Glomerular endothelial cell (primary cell): ENCODE measurements at places on chromosomes 13 and 19. TPM values are rescaled to one million over a fixed set of nuclear protein-coding genes. Genes with fewer than 3 reads are reported as not detected.

DNA sequence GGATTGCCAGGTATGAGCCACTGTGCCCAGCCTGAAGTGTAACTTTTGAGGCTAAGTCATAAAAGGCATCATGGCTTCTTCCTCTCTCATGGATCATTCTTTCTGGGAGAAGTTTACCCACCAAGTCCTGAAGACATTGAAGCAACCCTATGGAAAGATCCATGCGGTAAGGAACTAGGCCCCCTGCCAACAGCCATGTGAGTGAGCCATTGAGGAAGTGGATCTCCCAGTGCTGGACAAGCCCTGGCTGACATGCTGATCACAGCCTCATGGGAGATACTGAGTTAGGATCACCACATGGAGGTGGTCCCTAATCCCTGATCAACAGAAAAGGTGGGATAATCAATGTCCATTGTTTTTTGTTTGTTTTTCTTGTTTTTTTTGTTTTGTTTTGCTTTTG is 3.3 kb upstream of the NUDT19 start:
- no peak for DNase-seq

DNA sequence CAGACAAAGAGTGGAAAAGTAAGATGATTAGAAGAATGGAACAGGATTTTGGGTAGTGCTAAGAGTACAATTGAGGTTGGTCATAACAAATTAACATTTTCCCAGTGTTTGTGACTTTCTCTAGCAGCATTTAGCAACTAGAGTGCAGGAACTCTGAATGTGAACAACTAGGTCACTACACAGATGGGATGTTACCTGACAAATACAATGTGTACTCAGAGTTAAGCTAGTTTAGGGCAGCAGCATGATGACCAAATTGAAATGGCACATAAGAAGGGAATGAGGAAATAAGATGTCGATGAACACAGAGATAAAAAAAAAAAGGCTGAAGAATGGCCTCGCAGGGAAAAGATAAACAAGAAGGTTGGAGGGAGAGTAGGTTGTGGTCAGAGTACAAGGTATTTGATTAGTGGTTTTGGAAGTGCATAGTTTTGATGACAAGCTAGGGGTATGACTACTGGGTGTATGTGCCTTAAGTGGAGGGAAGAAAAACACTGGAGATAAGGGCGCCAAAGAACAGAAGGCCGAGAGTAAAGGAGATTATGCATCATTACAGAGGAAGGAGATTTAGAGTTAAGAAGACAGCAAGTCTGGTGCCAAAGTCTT is 381.1 kb downstream of the FGF14 start:
- DNase-seq, result no peak

DNA sequence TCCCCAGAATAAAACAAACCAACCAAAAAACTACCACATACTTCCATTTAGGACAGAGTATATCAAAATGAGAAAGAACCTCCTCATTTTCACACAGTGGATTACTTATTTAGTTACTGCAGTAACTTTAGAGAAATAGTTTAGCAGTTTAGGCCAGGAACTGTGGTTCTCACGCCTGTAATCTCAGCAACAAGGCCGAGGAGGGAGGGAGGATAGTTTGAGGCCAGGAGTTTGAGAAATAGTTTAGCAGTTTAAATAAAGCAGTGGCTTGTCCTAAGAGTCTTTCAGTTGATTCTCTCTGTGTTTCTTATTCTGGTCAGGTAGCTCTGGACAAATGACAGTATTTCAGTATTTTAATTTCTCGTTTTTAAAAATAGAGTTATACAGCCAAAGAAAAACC is 9.4 kb downstream of the HMGB1 start:
- no peak for DNase-seq

- no peak for DNase-seq
Measured at GRCh38 chr13:79802389-79803085, 321.6 kb downstream of the NDFIP2 start.

DNA sequence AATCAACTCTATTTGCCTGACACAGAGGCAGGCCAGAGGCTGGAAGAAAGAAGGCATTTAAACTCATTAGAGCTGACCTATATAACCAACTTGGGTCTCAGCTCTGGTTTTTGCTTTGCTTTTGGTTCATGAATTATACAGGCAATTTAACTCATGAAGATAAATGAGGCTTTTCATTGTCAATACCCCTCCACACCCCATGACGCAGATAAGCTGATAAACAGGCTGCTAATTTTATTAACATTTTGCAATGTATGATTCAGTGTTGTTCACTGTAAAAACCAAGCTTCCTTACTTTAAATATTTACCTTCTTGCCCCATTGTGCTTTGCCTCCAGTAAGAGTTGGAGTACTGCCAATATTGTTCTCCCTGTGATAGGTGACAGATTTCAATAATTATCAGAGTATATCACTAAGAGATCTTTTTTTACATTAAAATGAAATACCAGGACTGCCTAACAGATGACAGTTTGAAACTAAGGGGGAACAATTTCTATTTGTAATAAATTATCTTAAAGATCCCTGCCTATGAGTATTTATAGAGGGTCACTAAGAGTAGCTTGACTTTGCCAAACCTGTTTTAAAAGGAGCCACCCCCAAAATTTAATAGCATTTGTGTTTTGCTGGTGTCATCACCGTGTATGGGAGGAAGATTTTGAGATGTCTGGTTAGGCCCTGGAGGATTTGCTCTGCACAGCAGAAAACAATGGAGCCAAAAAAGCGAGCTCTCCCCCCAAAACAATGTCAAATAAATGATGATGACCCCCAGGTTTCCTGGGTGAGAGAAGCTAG is 472.7 kb upstream of the NBEA start:
- DNase-seq, result peak; percentile 36

GRCh38 chr13:77846173-77846572 is 72.5 kb downstream of the EDNRB start:
- DNase-seq, result no peak

DNA sequence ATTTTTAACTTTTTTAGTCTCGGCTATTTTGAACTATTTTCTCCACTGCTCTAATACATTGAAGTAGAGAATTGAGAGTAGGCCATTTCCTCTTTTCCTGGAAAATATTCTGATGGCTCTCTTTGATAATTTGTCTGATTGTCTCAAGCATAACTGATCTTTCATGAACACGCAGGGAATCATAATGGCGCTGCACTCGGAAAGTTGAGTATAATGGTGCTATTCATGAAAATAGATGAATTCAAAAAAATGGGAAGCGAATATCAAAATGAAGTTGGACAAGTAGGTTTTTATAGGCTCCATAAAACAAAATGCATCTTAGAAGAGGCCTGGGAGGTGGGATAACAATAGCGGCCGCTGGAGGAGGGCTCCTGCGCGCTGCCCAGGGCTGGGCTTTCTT is 29.0 kb downstream of the COL4A2 start:
- no peak for DNase-seq

Gene IFNL1
- not detected in 2 replicates for total RNA-seq

Gene ZNF714
- total RNA-seq, result 2.9 and 5.8 TPM in 2 replicates
